ENCODE measurements at places on chromosomes 12 and 14.

DNA sequence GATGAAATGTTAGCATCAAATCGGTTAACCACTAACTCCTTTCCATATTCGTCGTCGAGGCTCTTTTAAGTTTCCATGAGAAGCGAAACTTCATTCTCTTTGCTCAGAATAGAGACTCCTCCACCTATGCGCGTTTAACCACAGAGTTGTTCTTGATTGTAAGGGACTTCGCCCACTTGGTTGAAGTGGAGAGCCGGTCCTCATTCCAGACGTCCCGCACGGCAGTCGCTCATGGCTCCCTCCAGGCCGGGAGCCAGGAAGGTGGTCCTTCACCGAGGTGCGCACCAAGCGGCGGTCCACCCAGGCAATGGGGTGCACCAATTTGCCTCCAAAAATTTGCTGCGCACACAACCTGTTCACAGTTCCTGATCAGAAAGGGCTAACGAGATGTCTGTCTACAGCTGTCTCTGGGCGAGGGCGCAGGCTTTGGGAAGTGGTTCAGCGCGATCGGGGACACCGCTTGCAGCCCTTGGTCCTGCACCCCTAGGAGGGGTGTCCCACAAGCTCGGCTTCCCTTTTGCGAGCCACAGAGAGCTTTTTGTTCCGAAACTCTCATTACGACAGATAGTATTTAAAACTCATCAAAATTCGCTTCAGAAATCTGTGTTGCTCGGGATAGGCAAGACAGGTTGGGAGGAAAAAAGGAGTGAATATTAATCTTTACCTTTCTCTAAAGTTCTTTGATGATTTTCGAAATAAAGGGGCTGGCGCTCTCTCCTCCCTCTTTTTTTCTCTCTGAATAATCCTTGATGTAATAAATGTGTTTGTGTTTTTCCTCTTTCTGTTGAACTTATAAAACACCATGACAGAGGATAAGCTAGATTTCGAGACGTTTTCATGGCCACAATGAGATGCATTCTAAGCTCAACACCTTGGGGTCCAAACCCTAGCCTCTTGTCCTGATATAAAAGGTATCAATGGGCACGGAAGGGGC, 6.4 kb upstream of the ALX1 start:
- DNase-seq: peak; percentile 29

DNA sequence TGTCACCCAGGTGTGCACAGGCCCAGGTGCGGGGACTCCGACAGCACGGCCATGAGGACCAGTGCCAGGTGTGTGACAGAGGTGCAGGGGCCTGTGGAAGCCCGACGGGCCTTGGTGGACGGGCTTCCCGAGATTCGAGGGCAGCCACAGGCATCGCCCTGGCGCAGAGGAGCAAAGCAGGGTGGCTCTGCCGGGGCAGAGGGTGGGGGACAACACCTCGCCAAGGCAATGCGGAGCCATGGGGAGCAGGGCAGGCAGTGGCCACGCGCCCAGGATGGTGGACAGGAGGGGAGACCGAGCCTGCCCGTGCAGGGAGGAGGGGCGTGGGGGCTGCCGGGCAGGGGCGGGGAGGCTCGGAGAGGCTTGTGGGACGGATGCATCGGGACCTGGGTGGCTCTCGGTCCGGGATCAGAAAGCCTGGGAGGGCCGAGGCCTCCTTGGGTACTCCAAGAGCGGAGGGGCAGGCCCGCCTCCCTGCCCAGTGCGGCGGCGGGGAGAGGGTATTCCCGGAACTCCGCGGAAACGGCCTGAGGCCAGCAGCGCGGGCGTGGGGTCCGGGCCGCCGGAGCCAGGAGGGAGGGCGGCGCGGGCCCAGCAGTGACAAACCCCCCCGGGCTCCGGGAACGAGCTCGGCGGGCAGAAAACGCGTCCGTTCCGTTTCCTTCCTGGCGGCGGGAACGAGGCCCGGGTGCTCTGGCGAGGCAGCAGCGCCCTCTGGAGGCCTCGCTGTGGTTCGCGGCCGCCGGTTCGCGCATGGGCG, 1.6 kb downstream of the TMEM121 start:
- DNase-seq: peak; percentile 93

GRCh38 chr14:94936401-94936892, 166.5 kb upstream of the GSC start:
- DNase-seq: no peak

DNA sequence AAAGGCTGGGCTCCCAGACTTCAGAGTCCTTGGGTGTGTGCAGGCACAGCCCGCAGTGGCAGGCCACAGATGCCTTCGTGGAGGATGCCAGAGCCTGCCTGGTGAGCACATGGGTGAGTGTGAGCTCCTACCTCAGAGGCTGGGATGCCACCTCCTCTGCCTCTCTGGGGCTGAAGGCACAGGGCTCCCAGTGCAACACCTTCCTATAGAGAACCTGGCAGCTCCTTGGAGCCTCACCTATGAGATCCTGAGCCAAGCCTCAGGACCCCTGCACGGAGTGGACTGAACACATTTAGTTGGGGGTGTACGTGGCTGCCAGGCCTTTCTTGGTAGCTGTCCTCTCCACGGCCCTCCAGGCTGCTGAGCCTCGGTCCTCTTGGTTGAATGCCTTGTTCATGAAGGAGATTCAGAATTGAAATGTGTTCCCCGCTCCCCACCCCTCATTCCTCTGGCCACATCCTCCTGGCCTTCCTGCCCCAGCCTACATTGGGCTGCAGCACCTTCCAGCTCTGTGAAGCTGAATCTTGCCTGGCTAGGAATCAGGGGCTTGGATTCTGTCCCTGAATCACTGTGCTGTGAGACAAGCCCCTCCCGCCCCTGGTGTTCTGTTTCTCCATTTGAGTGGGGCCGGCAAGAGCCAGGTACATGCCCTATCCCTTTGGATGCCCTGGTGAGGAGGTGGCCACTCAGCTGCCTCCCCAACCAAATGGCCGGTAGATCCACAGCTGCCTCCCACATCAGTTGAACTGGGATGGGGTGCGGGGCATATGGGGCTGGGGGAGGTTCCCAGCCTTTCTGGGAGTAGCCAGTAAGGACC, 38.7 kb upstream of the TRAF3 start:
- DNase-seq: no peak

DNA sequence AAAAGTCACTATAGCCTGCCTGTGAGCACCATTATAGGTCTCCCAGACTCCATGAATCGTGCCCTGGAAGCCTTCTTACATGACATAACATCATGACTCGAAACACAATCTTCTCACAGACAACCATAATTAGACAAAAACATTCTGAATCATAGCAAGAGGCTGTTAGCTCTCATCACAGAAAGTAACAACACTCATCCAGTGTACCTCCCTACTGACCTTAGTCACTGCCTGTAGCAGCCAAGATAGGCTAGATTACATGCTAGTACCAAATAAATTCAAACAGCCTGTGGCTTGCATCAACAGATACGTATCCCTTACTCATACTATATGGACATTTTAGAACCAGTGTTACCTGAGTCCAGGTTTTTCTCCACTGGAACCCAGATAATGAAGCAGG, 663.8 kb upstream of the FOXG1 start:
- no peak for DNase-seq

GRCh38 chr12:52335598-52336262, 14.5 kb upstream of the KRT83 start:
- no peak for DNase-seq

DNA sequence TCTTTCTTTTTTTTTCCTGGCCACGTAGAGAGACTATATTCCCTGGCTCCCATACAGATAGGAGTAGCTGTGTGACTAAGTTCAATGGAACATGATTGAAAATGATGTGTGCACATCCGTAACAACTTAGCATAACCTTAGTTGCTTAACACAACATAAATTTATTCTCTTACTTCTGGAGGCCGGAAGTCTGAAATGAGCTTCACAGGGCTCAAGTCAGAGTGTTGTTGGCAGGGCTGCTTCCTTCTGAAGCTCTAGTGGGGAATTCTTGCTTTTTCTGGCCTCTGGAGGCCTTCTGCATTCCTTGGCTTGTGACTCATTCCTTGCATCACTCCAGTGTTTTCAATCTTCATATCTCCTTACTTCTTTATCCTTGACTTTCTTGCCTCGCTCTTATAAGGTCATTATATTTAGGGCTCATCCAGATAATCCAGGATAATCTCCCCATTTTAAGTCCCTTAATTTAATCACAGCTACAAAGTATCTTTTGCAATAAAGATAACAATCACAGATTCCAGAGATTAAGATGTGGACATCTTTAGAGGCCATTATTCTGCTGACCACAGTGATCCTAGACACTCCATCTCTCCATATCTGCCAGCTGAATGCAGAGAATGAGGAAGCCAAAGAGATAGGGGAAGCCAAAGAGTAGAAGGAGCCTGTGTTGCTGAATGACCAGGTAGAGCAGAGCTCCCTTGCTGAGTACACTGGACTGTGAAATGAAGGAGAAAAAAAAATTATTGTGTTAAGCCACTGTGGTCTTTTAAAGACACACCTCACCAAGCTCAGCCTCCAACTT, 21.0 kb upstream of the SNX6 start:
- DNase-seq: no peak

GRCh38 chr12:32486158-32486557, 86.8 kb downstream of the FGD4 start:
- DNase-seq: no peak

DNA sequence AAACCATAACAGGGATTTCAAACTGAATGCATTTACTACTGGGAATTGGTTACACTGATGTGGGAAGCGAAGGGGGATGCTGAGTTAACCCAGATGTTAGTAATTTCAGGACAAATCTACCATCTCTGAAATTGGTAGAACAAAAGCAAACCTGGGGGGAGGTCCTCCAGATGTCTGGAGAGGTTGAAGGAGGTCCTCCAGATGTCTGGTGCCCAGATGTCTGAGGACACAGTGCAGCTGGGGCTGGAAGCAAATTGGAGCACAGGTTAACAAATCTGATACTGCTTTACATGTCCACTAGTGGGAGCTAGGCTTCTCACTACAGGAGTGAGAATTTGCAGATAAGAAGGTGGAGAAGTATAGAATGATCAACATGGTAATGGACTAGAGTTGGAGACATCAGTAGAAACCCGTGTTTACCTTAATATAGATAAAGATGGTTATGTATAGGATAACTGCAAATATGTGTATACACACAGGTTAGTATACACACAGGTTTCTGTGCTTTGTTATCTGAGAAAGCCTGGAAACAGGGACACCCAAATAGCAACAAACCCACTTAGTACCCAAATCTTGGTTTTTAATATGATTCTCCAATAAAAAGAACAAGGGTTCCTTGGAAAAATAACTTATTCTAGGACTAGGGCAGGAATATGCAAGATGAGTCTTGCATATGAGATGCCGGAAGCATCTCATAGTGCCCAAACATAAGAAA, 162.5 kb downstream of the C12orf50 start:
- no peak for DNase-seq

- no peak for DNase-seq
These were observed 112.4 kb upstream of the TMEM132D start for GRCh38 chr12:130016194-130016593.

DNA sequence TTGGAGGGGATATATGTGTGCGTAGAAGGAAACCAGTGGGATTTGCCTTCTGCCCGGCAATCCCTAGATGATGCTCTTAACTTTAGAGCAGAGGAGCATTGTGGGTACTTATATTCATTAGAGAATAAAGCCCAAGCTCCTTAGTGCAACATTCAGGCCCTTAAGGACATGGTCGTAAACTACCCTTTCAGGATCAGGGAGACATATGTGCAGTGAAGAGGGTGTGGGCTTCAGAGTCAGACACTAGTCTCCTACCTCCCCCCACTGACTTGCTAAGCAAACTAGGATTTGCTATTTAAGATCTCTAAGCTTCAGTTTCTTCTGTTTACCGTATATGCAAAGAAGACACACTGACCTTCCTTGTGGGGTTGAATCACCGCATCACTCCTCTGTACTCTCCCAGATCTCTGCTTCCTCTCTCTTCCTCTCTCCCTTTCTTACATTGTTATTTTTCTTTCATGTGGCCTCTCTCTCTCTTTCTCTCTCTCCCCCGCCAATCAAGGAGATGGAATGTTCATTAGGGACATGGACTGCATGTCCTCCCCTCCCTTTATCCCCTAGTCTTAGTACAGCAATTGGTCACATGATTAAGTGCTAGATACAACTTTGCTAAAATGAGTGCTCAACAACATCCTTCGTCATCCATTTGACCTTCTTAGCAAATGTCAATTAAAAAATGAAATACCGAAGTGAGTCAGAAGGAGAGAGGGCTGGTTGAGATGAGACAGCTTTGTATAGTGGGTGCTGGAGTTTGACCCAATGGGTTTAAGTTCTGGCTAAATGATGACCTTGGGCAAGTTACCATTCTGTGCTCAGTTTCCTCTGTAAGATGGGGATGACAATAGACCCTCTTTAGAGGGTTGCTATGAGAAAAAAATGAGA, 91.7 kb downstream of the TMX1 start:
- no peak for DNase-seq

GRCh38 chr12:103627189-103627855, 40.2 kb downstream of the STAB2 start:
- no peak for DNase-seq

GRCh38 chr12:106901276-106901675, 54.4 kb upstream of the TMEM263 start:
- DNase-seq: no peak

DNA sequence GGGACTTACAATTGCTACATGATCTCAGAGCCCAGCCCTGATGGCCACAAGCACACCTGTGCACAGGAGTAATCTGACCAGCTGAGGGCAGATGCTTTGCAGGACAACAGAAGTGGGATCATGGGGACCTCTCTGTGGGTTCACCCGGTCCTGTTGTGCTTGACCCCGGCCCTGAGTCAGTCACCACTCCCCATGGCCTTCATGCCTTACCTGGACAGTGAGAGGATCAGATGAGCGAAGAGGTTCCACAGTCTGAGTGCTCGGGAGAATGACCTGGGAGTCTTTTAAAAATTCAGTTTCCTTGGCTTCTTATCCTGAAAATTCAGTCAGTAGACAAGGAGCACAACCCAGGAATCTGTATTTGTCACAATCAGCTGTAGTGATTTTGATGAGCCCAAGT, 88.1 kb downstream of the NTF3 start:
- no peak for DNase-seq

- peak; percentile 72 for DNase-seq
These were observed 1.0 kb downstream of the ITFG2 start for GRCh38 chr12:2813214-2814185.

- no peak for DNase-seq
These were observed 17.4 kb upstream of the RNASE12 start for GRCh38 chr14:20608383-20609110.

DNA sequence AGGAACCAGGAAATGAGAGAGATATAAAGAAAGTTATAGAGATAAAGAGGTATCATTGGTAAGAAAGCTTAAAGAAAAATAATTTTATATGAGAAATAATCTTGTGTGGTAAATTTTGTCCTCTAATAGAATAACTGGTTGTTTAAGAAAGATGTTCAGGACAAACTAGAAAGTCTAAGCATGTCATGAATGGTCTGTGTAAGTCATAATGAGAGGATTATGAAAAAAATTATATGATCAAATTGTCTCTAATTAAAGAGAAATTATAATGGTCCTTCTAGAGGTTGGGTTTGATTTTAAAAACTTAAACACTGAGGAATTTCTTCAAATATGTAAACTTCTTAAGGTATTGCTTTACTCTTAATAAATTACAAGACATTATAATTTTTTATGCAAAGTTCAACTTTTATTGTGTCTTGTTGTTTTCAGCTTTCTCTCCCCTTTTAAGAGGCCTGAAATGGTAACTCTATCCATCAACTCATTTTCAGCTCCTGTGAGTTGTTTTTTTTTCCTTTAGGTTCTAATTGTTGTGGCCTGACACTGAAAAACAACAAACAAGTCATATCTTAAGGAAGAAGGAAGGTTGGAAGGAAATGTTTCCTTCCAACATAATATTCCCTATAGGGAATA, 88.2 kb upstream of the CNOT2 start:
- no peak for DNase-seq
